ENCODE measurements at places on chromosomes 3 and 15.

DNA sequence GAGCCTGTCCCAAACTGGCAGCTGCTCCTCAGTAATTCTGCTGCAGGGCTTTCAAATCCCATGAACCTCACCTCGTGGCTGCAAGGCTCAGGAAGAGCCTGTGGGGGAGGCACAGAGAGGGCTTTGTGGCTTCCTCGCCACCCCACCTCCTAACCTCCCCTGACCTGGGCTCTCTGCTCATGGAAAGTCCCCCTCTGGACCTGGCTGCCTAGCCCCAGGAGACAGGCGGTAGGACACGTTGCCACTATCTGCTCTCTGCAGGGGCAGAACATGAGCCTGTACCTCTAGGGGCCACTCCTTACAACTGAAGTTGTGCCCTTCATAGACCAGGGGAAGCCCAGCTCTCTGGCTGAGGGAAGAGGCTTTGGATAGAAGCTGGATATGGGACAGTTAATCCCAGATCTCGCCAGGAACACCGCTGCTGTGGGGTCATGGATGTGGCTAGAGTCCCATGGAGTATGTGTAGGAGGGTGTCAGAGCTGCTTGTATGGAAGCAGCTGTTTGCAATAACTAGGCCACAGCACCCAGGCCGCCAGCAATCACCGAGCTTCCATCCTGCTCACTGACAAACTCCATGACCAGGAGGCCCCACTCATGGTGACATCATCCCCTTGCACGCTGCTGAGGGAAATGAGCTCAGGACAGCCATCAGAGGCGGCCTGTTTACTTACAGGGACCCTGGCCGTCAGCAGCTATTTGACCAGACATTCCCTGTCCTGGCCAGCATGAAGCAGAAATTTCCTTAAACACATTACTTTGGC is 34.0 kb upstream of the CILP start:
- peak; percentile 91 for DNase-seq

- no peak for DNase-seq
These were observed 53.9 kb upstream of the SLC9A9 start for GRCh38 chr3:143902210-143902609.

- no peak for DNase-seq
These were observed 139.2 kb upstream of the ROPN1 start for GRCh38 chr3:124131158-124131557.

GRCh38 chr3:181006541-181006940 is 17.0 kb upstream of the DNAJC19 start:
- DNase-seq: no peak

DNA sequence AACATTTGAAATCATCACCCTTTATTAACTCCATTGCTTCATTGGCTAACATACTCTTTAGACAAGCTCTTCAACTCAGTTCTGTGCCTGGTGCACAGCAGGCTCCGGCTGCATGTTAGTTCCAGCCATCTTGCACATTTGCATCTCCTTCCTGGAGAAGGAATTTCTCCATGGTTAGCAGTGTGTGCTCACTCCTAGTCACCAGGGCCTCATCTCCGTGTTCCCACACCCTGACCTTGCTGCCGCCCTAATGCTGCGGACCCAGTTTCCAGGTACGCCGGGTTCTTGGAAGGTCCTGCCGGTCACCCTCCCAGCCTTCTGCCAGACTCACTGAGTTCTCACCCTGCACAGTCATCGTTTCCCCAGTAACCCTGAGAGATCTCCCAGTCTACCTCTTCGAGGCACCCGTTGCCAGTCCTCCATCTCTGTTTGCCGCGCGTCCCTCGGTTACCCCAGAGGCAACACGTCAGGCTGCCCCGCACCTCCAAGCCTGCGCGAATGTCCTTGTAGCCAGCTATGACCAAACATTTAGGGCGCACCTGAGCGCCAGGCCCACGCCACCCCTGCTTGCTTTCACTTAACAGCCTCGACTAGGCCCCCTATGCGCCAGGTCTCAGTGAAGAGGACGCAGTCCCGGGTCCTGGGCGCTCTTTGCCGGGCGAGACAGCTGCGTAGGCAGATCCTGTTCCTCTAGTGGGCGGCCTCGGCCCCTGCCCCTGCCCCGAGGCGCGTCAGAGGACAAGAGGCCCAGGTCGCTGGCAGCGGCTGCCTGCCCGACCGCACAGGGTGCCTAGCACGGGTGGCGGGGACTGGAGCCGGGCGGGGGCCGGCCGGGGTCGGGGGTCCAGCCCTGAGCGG is 747 bp upstream of the ZNF592 start:
- DNase-seq: peak; percentile 83

DNA sequence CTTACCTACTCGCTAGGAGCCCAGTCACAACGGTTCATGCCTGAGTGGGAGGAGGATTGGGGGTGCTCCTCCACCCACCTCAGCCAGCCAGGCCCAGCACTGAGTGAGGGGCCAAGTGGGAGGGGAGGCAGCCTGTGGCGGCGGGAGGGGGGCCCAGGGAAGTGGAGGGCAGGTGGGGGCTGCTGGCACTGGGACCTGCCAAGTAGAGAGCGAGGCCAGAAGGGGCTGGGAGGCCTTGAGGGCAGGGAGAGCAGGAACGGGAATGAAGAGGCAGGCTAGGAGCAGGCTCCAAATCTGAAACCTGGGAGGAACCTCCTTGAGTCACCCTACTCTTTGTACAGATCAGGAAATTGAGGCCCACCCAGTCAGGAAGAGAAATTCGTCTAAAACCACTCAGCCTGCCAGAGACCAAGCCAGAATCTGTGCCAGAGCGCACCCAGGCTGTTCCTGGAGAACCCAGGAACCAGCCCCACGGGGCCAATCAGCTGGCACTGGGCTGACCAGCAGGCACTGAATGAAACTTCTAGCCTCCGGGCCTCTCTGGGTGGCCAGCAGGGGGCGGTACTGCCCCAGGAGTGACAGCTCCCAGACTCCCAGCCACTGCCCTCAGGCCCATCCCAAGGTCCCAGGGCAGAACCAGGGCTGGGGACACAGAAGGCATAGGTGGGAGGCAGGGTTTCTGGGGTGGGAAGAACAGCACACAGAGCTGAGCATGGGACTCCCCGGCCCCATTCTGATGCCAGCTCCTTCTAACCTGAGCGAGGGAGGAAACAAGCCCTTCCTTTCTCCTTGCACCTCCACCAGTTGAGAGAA is 14.8 kb upstream of the CYP11A1 start:
- DNase-seq: peak; percentile 73

GRCh38 chr3:140368223-140368811 is 309.5 kb upstream of the TRIM42 start:
- DNase-seq: no peak

- no peak for DNase-seq
These were observed 43.5 kb upstream of the SLC6A11 start for GRCh38 chr3:10772271-10773161.

DNA sequence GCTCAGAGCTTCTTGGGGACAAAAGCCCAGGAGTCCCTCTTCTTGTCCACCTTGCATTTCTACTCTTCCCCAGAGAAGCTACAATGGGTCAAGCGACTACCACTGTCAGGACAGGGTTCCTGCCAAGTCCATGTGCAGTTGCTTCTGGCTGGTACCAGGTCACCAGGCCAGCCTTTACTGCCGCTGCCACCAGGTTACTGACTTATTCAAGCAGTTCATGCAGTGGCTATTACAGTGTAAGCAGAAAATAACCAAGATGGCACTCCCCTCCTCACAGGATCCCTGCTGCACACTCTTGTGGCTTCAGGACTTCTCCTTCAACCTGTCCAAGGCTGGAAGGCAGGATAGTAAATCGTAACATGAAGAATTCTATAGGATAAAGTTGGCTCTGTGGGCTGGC is 42.1 kb downstream of the CTDSPL start:
- no peak for DNase-seq

GRCh38 chr15:64558460-64559179 is 98.2 kb downstream of the ZNF609 start:
- no peak for DNase-seq

DNA sequence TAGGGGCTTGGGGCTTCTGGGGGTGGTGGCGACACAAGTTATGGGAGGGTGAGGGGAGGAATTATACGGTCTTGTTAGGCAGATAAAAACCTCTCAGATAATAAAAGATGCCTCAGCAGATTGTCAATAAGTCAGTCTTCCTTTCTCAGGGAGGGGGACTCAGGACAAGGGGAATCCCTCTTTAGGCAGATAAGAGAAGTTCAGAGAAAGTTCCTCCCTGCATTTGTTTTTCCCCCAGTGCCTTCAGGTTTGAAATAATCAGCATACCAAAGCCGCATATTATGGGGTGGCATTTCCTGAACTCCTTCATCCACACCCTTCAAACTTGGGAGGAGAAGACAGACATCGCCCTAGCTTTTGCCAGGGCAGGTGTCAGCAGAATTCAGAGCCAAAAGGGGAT is 8.5 kb downstream of the PPCDC start:
- no peak for DNase-seq

- DNase-seq: no peak
These were observed 610.2 kb downstream of the ZNF385D start for GRCh38 chr3:21140785-21141184.

GRCh38 chr3:127731546-127732289 is 59.0 kb downstream of the ABTB1 start:
- no peak for DNase-seq

DNA sequence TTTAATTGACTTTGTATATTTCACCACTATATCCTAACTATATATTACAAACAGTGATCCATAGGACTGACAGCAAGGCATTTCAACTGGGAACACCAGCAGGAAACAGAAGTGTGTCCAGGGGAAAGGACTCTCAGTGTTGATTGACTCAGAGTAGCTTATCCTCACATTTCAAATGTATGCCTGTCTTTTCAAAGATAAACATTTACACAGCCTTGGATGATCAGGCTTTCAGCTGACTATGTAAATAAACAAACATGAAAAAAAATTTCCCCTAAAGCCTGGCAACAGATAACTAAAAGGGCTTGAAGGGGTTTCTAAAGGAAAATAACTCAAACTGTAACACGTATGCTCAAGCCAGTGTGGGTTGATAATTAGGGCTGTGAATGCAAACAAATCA is 321.8 kb downstream of the TBC1D5 start:
- no peak for DNase-seq

GRCh38 chr3:33886015-33886414 is 87.6 kb downstream of the PDCD6IP start:
- no peak for DNase-seq

DNA sequence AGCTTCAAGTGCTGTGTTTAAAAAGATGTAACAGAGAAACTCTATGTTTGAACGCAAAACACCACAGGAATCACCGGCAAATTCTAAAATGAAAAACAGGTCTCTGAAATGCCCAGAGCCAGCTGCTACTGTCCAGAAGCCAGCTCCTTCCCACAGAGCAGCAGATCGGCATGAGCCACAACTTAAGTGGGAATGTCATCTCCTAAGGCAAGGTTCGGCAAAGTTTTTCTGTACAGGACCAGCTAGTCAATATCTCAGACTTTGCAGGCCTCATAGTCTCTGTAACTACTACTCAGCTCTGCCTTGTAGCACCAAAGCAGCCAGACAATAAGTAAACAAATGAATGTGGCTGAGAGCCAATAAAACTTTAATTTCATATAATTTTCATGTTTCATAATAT is 4.9 kb downstream of the PLOD2 start:
- DNase-seq: no peak

DNA sequence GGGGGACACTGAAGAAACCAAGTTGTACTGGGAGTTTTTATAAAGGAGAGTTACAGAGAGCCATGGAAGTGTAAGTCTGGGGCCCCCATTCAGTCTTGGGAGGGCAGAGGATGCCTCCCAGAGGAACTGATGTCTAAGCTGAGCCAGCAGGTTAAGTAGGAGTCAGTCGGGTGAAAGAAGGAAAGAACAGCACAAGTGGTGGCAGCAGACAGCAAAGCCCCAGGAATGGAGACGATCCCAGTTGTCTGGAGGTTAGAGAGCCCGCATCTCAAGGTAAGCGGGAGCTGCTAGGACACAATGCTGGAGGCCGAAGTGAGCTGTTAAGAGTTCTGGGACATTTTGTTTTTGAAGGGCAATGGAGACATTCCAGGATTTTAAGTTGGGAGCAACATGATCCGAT is 88.8 kb downstream of the TAMM41 start:
- no peak for DNase-seq

- DNase-seq: no peak
These were observed 119.0 kb downstream of the XXYLT1 start for GRCh38 chr3:195151866-195152541.

DNA sequence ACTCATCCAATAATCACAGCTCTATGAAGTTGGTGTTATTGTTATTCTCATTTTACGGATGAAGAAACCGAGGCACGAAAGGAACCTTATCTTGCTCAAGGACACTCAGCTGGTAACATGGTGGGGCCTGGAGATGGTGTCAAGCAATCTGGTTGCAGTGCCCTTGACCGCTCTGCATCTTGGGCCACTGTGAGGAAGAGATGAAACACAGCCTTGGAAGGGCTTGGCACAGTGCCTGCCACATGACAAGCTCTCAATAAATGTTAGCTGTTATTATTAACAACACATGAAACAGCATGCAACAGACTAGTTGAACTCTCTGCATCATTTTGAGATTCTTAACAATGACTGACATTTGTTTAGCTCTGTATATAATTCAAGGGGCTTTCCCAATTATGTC is 10.1 kb upstream of the ITGA11 start:
- peak; percentile 73 for DNase-seq

- no peak for DNase-seq
These were observed 68.7 kb upstream of the ARHGEF3 start for GRCh38 chr3:56870436-56870835.

DNA sequence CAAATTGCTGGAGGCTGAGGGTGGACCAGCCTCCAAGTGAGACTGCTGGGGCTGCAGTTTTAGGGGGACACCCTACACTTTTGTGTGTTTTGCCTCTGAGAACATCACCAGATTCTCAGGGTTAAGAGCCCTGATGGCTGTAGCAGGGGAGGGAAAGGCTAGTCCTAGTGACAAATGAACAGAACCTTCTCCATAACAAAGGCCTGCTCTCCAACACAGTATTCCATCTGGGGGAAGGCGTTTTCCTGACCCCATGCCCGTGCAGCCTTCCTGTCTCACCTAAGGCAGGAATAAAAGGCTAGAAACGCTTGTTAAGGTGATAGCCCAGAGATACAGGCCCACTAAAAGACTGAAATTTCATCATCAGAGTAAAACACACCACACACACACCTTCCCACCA is 50.2 kb upstream of the NSMCE3 start:
- DNase-seq: no peak

- DNase-seq: no peak
These were observed 86.6 kb downstream of the EDEM1 start for GRCh38 chr3:5274091-5274490.

DNA sequence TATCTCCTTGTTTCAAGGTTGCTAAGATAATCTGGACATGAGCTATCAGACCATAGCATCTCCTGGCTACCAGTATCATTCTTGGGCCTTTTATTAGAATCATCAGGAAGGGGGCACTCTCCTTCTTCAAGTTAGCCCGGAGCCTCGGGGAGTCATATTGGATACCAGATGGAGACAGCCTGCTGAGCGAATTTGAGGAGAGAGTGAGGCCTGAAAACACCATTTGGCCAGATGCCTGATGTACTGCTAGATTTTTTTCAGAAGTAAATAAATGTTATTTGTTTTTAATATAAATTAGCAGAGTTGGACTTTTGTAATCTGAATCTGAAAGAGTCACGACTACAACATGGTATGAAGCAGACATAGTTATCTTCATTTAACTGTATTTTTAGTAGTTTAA is 848.6 kb downstream of the IGSF11 start:
- DNase-seq: peak; percentile 65

DNA sequence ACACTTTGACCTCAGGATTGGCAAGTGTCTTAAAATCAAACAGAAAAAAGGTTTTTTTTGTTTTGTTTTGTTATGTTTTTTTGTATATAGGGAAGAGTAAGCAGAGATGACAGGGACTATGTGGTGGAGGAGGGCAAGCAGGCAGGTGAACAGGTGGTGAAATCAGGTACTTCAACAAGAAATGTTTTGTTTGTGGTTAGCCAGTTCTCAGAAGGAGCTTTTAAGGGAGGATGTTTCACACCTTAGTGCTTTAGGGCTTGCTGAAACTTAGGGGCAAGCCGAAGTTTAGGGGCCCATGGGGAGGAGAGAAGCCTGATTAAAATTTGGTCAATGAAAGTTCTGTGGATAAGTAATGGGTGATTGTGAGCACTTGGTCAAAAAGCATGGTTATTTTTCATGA is 370.7 kb upstream of the SLCO3A1 start:
- no peak for DNase-seq

Data from lung (tissue), 17 donors.